ENCODE measurements at places on chromosomes 13 and 19.
A peak's percentile ranks its signal among the peaks of the same experiment; 100 is the strongest.

DNA sequence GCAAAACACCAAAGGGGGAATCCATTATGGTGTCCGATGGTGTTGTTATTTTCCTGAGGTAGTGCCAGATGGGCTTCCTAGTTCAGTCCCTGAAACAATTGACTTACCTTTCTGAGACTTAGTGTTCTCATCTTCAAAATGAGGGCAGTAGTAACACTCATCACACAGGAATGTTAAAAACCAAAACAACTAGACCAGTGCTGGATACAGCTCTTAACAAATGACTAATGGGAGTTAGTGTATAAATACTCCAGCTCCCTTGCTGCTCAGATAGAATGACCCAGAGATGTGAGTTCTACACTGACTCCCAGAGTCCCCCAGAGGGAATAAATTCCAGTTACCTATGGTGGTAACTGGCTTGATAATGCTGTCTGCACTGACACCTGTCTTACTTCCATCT, 49.9 kb downstream of the MBD3L2B start:
- no peak for DNase-seq

GRCh38 chr13:40986101-40986856, 32.8 kb downstream of the ELF1 start:
- DNase-seq, result no peak

DNA sequence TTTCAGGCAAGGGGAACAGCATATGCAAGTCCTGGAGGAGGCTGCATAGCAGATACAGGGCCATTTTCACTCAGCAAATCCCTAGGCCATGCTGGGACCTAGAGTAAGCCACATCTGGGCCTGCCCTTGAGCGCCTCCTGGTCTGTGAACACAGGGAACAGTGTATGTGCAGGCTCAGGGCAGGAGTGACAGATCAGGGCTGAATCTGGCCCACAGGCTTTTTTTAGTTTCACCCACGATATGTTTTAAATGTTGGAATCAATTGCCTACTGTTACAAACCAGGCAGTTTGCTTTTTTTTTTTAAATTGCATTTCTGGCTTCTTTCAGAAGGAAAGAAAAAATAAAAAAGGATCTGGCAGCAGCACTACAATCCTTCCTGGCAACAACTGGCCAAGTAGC, 1.5 kb upstream of the TMEM145 start:
- no peak for DNase-seq

DNA sequence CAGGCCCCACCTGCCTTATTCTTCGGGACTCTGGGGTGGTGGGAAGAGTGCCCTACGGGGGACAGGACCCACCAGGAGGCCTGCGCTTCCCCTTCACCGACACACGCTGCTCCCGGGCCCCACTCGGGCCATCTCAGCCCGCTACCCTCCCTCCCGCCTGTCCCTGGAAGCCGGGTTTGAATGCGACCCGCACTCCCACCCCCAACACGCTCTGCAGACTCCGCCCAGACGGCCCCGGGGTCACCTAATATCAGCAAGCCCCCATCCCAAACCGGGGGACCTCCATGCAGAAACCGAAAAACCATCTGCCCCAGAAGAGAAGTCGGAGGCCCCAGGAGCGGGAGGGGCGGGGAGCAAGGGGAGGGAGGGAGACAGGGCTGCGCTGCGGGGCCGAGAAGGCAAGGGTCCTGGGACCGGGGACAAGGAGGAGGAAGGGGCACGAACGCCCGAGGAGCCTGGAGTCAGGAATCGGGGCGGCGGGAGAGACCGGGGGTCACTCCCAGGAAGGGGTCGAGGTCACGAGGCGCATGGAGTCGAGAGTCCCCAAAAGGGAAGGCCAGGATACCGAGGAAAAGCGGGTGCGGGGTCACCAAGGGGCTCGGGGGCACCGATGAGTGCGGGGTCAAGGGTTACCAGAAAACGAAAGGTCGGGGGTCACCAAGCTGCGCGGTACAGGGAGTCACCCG, 766 bp downstream of the SBNO2 start:
- DNase-seq, result peak; percentile 59

- no peak for DNase-seq
Measured at GRCh38 chr13:91216928-91217700, 130.4 kb upstream of the MIR17HG start.

DNA sequence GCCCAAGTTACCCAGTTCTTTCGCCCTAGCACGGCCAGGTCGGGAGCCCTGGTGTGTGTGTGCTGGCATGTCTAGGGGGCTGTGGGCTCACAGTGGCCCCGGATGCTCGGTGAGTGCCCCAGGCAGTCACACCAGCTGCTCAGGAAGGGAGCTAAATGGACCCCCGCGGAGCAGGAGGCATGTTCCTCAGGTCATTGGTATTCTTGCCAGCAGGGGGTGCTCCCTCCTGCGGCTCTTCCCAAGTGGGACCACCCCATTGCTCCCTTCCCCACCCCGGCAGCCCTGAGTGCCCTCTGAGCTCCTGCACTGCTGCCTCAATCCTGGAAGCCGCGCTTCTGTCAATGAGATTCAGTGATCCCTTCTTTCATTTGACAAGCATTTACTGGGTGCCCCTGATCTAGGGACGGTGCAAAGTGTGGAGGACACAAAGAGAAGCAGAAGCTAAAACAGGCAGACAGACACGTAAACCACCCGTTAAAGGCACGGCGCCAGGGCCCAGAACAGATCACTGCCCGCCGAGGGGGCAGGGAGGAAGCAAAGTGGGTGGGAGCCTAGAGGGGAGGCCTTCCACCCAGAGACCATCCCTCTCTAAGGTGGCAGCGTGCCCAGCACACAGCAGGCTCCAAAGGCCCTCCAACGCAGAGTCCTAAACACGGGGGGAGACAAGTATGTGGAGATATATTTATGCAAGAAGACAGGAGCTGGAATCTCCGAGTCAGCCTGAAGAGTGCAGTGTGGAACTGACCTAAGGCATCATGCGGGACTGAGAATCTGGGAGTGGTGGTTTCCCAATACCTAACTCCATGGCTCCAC, 5.2 kb upstream of the ADPRHL1 start:
- DNase-seq, result no peak

GRCh38 chr19:801030-801860, 4.0 kb downstream of the PTBP1 start:
- DNase-seq, result no peak

DNA sequence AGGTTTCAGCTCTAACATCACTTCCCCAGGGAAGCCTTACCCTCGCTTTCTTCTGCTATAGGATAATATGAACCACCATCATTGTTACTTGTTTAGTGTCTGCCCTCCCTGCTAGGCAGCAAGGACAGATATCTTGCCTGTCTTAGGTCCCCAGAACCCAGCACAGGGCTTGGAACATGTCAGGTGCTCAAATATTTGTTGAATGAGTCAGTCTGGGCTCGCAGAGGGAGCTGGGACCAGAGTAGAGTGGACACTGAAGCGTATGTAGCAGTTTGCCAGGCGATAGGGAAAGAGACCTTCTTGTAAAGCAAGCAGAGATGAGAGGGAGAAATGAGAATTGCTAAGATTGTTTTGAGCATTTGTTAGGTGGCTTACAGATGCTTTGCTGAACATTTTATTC, 11.7 kb downstream of the BCKDHA start:
- no peak for DNase-seq

DNA sequence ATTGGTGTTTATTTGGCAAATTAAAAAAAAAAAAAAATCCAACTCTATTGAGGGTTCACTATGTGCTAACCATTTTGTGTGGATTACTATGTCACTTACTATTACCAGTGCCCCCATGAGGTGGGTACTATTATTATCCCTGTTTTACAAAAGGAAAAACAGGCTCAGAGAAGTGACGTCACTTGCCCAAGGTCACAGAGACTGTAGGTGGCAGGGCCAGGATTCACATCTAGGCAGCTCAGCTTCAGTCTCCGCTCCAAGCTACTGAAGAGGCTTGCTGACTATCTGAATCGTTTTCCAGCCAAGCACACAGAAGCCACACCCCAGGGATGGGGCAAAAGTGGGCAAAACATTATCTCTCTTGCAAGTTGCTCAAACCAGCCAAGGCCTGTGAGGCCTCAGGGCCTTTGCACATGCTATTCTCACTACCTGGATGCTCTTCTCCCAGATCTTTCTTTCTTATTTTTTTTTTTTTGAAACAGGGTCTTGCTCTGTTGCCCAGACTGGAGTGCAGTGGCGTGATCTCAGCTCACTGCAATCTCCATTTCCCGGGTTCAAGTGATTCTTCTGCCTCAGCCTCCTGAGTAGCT, 4.8 kb upstream of the ANGPTL8 start:
- DNase-seq, result no peak

DNA sequence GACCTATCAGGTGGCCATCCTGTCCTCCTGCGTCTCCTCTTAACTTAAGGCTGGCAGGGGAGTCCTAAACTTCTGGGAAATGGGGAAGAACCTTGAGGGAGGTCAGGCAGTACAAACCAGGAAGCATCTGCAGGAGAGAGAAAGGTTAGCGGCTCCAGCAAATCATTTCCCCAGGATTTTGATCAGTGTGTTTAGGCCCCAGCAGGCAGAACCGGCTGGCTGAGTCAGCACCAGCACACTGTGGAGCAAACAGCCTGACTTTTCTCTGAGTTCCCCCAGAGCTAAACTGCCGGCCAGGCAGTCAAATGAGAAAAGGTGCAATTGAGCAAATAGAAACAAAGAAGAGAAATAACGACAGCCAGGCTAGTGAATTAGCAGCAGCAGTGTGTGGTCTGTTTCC, 46.7 kb upstream of the MEDAG start:
- DNase-seq, result no peak

- no peak for DNase-seq
Measured at GRCh38 chr13:73082471-73082870, 23.7 kb downstream of the KLF5 start.

GRCh38 chr19:28966737-28967399, 246.1 kb downstream of the UQCRFS1 start:
- DNase-seq, result no peak

DNA sequence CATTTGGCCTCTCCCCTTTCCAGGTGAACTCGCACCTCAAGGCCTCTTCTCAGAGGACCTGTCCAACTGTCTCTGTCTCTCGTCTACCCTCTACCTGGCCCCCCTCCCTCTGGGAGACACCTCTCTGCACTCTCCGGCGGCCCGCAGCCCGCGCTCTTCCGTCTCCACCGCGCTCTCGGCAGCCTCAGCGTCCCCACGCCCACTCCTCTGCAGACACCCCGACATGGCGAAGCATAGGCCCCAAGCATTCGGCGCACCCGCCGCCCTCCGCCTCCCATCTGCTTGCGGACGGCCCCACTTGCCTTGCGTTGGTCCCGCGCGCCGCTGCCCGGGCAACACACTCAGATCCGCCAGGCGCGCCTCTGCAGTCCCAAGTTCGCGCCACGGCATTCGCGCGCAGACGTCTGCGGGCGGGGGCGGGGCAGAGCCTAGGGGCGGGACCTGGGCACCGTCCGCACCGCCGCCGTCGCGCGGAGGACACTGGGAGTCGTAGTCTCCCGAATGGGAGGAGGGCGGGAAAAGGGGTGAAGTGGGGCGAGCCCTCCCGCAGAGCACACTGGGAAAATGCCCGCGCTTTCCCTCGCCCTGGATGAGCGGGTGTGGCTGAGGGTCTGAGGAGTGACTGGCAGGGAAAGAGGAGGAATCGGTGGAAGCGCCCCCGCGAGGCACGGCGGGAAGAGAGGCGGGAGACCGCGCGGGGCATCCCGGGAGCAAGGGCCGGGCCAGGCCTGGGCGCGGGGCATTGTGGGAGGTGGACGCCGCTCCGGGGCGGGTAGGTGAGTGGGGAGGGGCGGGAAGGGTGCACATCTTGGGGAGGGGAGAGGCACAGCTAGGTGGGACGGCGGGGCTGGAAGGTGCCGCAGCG, at the start of the genes LIG1 and ZSWIM9:
TSS of gene LIG1 (minus strand) at position 406 of the 865 bp plus-strand sequence. CDS start 4,778 bp downstream, outside the sequence.
TSS of gene ZSWIM9 (plus strand) at position 742 of the 865 bp plus-strand sequence. CDS start 1,123 bp downstream, outside the sequence.
- peak; percentile 98 for DNase-seq

GRCh38 chr19:32977280-32977679, 5.2 kb downstream of the FAAP24 start:
- DNase-seq, result no peak

DNA sequence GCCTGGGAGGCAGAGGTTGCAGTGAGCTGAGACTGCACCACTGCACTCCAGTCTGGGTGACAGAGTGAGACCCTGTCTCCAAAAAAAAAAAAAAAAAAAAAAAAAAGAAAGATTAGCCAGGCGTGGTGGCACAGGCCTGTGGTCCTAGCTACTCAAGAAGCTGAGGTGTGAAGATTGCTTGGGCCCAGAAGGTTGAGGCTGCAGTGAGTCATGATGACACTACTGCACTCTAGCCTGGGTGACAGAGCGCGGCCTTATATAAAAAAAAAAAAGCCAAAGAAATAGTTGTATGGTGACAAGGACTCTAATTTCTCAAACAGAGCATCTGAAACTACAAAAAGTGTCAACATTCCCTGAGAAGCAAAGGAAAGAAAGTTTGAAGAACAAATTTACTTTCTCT, 3.4 kb downstream of the PBX4 start:
- DNase-seq, result no peak

DNA sequence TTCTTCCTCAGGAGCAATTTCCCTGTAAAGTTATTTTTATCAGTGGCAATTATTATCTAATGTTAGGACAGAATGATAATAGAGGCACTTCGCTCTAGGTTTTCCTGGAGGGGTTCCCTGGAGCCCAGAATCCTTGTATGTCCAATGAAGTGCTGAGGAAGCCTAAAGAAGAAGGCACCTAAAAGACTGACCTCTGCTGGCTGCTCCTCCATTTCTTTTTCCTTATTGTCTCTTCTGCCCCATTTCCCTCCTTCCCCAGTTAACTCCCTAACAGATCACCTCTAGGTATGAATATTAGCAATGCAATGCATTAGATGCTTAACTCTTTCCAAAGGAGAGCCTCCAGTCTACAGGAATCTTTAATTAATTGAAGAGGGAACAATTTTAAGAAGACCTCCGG, 985.4 kb downstream of the DIAPH3 start:
- no peak for DNase-seq

DNA sequence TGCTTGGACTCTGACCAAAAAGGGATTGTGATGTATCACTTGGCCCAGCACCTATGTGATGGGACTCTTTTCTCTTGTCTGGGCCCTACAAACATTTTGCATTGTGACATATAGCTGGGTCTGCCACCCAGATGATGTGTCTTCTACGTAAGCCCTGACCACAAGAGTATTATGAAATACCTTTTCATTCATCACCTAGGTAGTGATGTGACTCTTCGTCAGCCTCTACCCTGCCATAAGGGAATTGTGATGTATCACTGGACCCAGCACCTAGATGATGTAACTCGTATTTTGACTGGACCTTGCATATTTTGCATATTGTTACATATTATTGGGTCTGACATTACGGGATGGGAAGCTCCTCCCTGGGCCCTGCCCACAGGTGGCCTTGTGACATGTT, 29.7 kb upstream of the ZNF681 start:
- no peak for DNase-seq

- DNase-seq, result peak; percentile 86
Measured at GRCh38 chr19:38079926-38080380, 144.1 kb downstream of the DPF1 start.

DNA sequence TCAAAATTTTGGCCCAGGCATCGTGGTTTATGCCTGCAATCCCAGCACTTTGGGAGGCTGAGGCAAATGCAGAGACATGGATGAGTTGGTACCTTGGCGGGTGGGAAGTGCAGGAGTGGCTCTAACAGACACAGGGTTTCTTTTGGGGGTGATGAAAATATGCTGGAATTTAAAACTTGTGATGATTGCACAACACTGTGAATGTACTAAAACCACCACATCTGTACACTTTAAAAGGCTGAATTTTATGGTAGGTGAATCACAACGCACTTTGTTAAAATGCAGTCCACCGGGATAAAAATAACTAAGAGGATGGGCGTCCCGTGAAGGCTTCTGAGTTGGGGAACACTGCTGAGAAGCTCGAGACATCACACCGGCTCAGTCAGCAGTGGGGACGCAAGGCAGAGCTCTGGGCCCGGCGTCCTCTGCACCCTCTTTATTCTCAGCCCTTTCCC, 47.1 kb downstream of the MLLT1 start:
- DNase-seq, result no peak

Measured in GM20000 (cell line).